NCI-H1694 treated with DMSO at 0.1 percent for 48 hours (cell line): ENCODE measurements at places on chromosomes 3 and 15.

DNA sequence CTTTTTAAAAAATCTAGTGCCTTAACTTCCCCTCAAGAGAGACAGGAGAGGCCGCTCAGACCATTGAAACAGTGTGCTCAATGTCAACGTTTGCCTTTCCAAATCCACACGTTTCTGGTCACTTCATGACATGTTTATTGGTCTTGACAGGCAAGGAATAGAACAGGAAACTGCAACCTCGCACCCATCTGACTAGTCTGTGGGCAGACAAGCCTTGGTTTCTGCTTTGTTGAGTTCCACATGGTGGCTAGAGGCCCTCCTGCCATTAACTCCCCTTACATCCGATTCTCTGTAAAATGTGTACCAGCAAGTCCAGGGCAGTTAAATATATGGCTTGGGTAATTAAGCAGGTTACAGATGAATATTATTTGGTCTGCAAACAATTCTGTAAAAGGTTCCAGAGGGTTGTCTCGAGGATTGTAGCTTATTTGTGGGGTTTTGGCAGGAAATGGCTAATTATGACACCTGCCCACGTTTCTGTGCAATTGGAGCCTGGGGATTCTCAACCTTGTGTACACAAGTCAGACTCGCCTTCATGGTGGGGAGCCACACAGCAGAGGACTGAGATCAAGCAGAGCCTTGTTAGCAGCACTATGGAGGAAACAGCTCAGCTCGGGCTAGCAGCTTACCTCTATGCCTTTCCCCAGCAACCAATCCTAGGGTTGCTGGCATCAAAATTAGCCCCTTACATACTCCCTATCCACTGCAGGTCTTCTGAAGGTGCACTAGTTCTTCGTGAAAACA lies 317.5 kb upstream of the IGF1R start:
- no peak for DNase-seq

GRCh38 chr15:87573039-87573438 lies 683.5 kb downstream of the NTRK3 start:
- DNase-seq, result no peak

DNA sequence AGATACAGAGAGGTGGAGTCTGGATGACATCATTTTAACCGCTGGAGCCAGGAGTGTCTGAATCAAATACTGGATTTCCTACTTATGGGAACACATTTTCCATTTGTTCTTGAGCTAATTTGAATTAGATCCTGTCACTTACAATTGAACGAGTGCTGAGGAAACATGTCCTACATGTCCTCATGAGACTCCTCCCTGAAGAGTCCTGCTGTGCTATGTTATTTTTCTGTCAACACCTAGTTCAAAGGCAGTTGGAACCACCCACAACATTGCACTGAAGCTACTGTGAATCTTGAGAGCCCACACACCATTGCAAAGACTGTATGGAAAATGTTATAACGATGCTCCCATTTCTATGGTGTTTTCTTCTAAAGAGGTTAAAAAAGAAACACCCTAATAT lies 123.5 kb upstream of the CRBN start:
- DNase-seq, result no peak

GRCh38 chr3:198107840-198108734 lies 148.1 kb downstream of the LMLN start:
- no peak for DNase-seq

GRCh38 chr3:23489300-23490158 lies 286.4 kb downstream of the UBE2E2 start:
- DNase-seq, result no peak

DNA sequence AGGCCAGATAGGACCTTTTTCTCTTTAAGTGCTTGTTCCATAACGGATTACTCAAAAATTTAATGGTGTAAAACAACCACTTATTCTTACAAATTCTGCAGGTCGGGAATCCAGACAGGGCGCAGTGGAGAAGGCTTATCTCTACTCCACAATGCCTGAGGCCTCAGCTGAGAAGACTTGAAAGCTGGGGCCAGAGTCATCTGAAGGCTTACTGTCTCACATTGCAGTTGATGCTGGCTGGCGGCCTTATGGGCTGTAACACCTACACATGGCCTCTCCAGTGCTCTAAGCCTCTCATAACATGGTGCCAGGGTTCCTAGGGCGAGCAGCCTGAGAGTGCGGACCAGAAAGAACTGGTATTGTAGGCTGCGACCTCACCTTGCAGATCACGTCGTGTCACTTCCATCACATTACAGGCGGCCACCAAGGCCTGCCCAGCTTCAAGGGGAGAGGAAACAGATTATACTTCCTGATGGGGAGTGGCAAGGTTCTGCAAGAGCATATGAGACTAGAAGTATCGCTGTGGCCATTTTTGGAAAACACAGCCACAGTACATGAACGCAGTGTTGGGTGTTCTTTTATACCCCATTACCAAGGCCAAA lies 32.4 kb downstream of the CMTM7 start:
- no peak for DNase-seq

GRCh38 chr15:88108991-88109390 lies 147.5 kb downstream of the NTRK3 start:
- no peak for DNase-seq

- no peak for DNase-seq
Measured at GRCh38 chr3:132984181-132984580, 54.0 kb upstream of the TMEM108 start.

DNA sequence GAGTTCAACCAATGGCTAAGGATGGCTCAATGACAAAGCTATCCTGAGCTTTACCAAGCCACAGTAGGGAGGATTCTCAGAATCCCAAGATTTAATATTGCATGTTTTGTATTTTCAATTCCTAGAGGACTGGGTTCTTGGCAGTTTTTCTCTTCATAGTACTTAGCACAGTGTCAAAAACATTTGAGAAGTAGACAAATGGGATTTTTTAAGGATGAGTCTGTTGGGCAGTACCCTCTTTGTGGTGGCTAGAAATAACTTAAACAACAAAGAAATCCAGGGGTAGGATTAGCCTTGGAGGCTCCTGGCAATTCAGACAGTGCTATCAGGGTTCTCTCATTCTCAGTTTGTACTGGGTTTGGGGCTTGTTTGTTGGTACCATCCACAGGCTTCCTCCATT lies 212.8 kb upstream of the RORA start:
- DNase-seq, result no peak
